NCI-H2107 (cell line): ENCODE measurements at places on chromosomes 12 and 14.

- DNase-seq: no peak
Observed at GRCh38 chr14:106883218-106883692, 1356.9 kb downstream of the TMEM121 start.

- DNase-seq: no peak
Observed at GRCh38 chr12:26513363-26514043, 318.1 kb downstream of the SSPN start.

GRCh38 chr12:97490141-97490540 is 27.5 kb downstream of the RMST start:
- DNase-seq: no peak

DNA sequence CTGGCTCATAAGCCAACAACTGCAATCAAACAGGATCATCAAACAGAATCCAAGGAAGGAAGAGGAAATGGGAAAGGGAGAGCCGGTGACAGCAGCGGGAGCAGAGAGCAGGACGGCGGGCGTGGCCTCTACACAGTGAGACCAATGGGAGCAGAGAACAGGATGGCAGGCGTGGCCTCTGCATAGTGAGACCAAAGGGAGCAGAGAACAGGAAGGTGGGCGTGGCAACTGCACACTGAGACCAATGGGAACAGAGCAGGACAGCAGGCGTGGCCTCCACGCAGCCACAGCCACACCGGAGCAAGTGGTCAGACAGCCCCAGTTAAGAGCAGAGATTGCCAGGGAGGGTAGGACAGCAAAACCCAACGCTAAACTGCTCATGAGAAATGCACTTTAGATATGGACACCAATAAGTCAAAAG is 16.4 kb downstream of the LRCOL1 start:
- DNase-seq: peak; percentile 73

DNA sequence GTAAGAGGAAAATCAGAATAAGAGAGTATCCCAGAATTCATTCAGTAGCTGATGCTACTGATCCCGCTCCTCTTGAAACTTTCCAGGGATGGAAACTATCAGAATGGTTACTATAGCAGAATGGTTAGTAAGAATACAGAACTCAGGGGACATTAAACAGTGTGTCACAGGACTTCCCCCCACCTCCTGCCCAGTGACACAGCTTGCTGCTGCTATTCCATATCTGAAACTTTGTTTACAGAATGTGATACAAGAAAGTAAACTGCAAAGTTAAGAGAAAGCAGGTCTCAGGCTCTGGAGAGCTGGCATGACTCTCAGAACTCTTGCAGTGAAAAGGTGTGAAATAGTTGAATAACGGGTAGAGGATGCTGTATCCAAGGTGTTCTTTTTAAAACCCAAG is 3.4 kb downstream of the SPX start:
- DNase-seq: no peak

DNA sequence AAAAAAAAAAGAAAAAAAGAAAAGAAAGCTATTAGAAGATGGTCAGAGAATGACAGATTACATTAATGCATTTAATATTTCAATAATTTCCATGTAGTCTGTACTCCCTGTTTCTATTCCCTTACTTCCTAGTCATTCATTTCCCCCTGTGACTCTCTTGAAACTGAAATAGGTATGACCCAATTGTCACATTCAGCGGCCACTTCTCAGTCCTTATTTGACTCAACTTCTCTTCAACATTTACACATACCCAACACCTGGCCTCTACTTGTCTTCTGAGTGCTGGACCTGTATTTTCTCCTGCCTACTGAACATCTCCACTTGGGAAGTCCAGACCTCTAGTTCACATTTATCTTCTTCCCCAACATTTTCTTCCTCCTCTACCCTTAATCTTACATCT is 7.2 kb downstream of the EEA1 start:
- no peak for DNase-seq

- no peak for DNase-seq
Observed at GRCh38 chr14:77102154-77102553, 4.1 kb downstream of the CIPC start.

DNA sequence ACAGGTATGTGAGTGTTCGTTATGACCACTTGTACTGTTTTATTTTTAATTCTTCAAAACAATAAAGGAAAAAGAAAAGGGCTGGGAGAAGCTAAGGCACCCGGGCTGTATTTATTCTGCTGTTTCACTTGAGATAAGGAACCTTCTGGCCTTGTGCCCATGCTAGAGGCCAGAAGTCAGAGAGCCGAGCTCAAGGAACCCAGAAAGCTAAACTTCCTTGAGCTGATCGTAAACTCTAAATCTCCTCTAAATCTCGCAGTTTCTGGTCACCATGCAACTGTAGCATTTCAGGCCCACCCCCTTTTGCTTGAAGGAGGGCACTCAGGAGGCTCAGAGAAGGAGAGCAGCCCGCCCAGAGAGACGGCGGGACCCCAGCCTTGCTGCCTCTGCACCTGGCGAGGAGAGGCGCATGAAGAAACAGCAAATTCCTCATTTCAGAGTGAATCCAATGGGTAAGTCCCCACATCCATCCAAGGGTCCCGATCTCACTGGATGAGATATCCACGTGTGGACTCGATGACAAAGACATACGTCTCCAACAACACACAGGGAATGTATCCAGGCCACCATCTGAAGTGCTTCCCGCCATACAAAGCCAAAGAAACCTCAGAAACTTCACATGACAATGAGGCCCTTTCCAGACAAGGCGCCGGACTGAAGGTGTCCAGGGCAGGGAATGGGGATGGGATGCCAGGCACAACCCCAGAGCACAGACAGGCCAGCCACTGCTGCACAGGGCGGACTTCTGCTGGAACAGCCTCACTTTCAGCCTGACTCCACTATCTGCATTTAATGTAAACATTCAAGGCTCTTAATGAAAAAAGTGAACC is 14.6 kb downstream of the CCDC88C start:
- no peak for DNase-seq

- DNase-seq: peak; percentile 71
Observed at GRCh38 chr14:20610002-20610765, 19.0 kb upstream of the RNASE12 start.

GRCh38 chr14:68458840-68459469 is 333.9 kb downstream of the ZFP36L1 start:
- no peak for DNase-seq

- no peak for DNase-seq
Observed at GRCh38 chr12:8034802-8035201, 2.3 kb downstream of the FOXJ2 start.

- no peak for DNase-seq
Observed at GRCh38 chr12:108454539-108455139, 60.4 kb upstream of the FICD start.

GRCh38 chr12:46839232-46839631 is 13.4 kb upstream of the SLC38A4 start:
- DNase-seq: no peak

DNA sequence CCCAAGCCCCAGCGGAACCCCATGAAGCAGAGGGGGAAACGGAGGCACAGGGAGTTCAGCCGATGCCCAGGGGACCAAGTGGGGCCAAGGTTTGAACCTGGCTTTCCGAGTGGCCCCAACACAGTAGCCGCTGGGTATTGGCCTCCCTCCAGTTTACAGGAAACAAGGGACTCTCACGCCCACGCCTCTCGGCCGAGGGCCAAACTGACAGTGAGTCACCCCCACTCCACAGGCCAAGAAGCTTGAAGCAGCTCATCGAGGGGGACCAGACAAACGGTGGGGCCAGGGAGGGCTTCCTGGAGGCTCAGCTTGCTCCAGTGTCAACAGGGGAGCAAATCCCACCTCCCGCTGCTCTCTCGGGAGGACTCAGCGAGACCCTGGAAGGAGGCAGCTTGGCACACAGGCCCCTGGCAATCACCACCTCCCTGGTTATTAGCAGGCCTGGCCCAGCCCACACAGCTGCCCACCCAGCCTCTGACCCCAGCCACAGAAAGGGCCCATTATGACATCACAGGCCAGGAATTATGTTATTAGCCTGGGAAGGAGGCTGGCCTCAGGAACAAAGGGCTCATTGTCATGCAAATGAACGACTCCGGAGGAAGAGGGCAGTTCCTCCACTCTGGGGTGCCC is 54.6 kb downstream of the NCOR2 start:
- DNase-seq: no peak

DNA sequence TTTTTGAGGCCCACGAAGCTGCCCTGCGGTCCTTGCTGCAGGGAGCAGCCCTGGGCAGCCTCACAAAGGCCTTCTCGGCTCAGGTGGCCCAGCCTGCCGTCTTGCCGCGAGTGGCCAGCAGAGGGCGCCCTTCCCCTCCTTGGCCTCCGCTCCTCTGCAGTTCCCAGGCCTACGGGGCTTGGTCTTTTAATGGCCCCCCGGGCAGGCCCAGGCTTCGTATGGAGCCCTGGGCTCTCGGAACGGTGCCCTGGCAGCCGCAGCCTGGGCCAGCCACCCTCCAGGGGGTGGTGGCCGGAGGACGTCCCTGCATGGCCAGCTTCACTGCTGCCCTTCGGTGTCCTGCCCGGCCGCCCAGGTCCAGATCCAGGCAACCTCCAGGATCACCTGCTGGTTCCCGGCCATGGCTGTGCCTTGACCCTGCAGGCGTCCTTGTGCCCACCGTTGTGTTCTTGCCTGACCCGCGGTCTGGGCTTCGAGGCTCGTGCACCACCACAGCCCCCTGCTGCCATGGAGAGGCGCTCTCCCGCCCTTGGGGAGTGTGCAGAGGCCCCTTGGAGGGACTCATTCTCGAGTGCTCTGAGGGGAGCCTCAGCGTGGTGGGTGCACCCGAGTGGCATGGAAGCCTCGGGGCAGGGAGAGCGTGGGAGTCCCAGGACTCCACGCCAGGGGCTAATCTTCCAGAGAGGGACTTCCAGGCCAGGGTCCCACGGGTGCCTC is 9.4 kb downstream of the ASPG start:
- DNase-seq: no peak

GRCh38 chr12:83198291-83199015 is 511.7 kb downstream of the TMTC2 start:
- no peak for DNase-seq

- no peak for DNase-seq
Observed at GRCh38 chr14:85415015-85415712, 114.8 kb upstream of the FLRT2 start.

DNA sequence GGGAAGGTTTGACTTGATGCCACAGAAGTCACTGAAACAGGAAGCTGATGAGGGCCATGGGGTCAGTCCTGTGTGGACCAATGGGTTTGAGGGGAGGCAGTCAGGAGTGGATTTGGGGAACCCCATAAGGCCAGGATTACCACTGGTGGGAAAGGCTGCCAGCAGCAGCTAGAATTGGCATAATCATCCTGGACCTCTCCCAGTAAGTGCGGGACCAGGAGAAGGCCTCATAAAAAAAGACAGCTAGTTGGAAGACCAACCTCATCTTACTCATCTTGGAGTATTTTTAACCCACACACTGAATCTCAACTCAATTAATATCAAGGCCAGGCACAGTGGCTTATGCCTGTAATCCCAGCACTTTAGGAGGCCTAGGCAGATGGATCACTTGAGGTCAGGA is 22.7 kb downstream of the TBX3 start:
- no peak for DNase-seq

GRCh38 chr12:71440763-71441748 is 1.5 kb downstream of the LGR5 start:
- DNase-seq: no peak

GRCh38 chr12:118052324-118053070 is 8.5 kb downstream of the WSB2 start:
- no peak for DNase-seq

- DNase-seq: no peak
Observed at GRCh38 chr14:72738161-72738611, 155.7 kb downstream of the DPF3 start.

- DNase-seq: no peak
Observed at GRCh38 chr14:52339262-52339661, 25.1 kb downstream of the PTGER2 start.

- no peak for DNase-seq
Observed at GRCh38 chr12:113416091-113416754, 6.0 kb upstream of the SDSL start.

DNA sequence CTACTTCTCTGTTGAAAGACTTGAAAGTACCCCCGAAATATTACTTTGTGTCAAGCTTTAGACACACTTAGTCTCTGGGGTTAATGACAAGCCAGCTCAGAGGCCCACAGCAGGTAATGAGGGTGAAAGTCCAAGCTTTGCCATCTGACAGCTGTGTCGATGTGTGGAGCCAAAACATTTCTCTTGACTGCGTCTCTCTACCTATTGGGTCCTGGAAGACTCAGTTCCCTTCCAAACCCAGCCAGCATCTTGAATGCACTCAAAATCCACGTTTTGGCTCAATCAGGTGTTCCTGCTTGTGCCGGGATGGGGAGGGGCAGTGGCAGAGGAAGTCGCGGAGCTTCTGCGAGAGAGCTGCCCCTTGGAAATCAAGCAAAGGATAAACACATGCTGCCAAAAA is 3.2 kb downstream of the PLXNC1 start:
- no peak for DNase-seq

DNA sequence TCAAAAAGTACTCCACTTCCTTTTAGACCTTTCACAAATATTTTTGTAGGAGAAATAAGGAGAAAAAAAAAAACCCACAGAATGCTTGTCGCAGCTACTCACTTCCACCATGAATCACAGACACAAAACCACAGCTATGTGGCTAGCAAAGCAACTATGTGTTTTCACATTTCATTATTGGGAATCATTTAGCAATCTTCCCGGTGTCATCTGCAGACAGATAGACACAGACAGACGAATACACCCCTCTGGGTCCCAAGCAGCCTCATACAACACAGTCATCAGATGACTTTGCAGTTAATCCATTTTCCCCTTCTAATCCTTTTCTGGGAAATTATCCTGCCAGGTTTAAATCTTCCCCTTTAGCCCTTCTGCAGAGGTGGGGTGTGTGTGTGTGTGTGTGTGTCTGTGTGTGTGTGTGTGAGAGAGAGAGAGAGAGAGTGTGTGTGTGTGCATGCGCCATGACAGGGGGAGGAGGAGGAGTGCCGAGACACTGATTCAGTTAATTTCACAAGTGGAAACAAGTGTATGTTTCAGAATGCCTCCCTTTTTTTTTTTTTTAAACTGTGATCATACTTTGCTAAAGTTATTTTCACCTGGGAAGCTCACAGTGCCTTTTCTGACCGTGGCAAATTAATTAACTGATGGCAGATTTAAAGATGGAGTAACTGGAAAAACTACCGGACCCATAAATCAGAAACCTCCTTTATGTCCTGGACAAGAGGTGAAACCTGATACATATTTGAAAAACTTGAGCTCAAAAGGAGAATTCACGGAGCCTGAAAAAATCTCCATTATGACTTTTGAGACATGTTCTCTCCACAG is 39.9 kb downstream of the LTBP2 start:
- no peak for DNase-seq

GRCh38 chr12:77089686-77090220 is 24.4 kb upstream of the E2F7 start:
- DNase-seq: no peak
